ENCODE measurements at places on chromosomes 7 and 10. TPM values are rescaled to one million over a fixed set of nuclear protein-coding genes. Genes with fewer than 3 reads are reported as not detected.

Gene HOGA1
- polyA plus RNA-seq: 0.44 TPM

Gene METTL27
- 9.0 TPM for polyA plus RNA-seq

Gene GIMAP2
- polyA plus RNA-seq: 21.3 TPM

Gene GDF10
- not detected for polyA plus RNA-seq

Gene BCL7B
- polyA plus RNA-seq: 78.1 TPM

- H3K4me3 ChIP-seq: no peak overlapping the region
- no peaks in the 10 kb centered on the region for H3K27me3 ChIP-seq
These were observed 909.6 kb downstream of the REEP3 start for GRCh38 chr10:64430690-64431323.

GRCh38 chr10:58385784-58386112 is 538 bp downstream of the TFAM start:
- peak overlapping the region; percentile 26 for H3K27ac ChIP-seq
- H3K4me1 ChIP-seq: peaks cover 16% of the 10 kb centered on the region
- H3K27me3 ChIP-seq: no peaks in the 10 kb centered on the region
- no peak for DNase-seq

GRCh38 chr10:100506596-100507356 is 12.9 kb downstream of the SEC31B start:
- no peaks in the 10 kb centered on the region for H3K36me3 ChIP-seq
- H3K27me3 ChIP-seq: no peaks in the 10 kb centered on the region
- no peaks in the 10 kb centered on the region for H3K4me1 ChIP-seq
- DNase-seq: no peak

GRCh38 chr10:8095959-8096358 is 41.5 kb downstream of the GATA3 start:
- DNase-seq: no peak
- H3K4me1 ChIP-seq: no peaks in the 10 kb centered on the region
- no peak overlapping the region for H3K4me3 ChIP-seq
- no peaks in the 10 kb centered on the region for H3K27me3 ChIP-seq

All from endothelial cell of umbilical vein (primary cell).